ENCODE measurements at places on chromosomes 1 and 21.
A peak's percentile ranks its signal among the peaks of the same experiment; 100 is the strongest.

GRCh38 chr1:17984583-17984982, 123.0 kb upstream of the IGSF21 start:
- no peak for DNase-seq

- DNase-seq: no peak
Observed at GRCh38 chr1:107664982-107665925, 299.7 kb downstream of the VAV3 start.

DNA sequence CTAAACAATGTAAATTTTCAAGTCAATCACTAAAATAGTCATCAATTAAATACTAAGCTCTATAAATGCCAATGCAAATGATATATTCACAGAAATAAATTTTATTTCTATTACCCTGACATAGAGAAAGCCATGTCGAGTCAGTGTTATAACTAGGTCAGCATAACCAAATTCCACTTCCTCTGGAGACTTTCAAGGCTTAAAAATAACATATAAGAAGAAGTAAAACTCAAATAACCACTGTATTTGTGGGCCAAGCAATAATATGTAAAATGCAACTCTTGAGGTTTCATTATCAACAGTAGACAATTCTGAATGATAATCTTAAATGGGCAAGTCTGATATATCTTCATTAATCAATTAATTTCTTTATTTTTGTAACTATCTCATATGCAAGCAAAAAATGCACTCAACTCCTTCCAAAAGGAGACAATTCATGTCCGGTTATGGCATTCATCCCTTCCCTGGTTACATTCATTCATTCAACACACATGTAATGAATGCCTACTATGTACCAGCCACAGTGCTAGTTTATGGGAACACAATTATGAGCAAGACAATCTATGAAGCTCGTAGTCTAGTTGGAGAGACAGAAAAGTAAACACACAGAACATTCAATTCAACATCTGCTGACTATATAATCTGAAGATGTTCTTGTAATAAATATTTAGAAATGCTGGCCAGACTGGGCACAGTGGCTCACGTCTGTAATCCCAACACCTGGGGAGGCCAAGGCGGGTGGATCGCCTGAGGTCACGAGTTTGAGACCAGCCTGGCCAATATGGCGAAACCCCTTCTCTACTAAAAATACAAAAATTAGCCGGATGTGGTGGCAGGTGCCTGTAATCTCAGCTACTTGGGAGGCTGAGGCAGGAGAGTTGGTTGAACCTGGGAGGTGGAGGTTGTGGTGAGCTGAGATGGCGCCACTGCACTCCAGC, 37.1 kb upstream of the CAP1 start:
- DNase-seq: no peak

- DNase-seq: no peak
Observed at GRCh38 chr1:203325026-203325417, 19.7 kb downstream of the BTG2 start.

DNA sequence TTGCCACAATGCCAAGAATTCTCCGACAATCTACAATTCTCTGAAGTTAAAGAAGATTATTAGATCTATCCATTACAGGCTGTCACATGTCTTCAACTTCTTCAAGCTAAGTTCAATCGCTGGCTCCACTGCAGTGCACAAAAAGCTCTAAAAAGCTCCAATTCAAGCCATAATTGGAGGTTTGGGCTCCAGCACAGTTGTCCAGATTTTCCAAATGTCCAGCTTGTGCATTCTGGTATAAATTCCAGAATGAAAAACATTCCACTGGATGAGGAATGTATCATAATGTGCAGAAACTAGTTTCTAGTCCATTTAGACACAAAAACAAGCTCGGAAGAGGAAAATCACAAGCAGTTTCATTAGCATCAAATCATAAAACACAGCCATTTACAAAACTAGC, 138.6 kb downstream of the NRIP1 start:
- no peak for DNase-seq

DNA sequence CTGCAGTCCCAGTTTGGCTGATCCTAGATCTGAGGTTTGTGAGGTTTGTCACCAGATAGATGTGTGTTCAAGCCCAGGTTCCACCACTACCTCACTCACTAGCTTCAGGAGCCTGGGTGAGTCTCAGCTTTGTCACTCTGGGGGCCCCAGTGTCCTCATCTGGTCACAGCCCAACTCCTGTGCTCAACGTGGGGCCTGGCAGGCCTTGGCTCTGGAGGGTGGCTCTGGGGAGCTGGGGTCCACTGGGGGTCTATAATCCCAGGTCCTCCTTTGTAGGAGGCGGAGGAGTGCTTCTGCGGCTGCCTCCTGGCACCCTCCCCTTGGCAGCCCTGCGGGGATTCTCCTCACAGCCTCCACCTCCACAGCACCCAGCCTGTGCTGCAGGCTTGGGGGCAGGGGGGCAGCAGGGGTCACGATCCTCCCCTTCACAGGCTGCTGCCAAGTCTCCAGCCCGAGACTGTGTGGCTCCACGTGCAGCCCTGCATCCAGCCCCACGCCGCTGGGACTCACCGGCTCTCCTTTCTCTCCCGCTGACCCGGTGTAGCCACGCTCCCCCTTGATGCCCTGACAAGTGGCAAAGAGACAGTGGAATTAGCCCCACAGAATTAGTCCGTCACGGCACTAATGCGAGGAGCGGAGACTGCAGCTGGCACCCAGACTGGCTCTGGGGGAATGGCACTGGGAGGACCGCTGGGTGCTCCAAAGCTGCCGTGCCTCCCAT, 22.5 kb upstream of the PEF1 start:
- no peak for DNase-seq

GRCh38 chr1:74767490-74767889, 34.5 kb downstream of the TYW3 start:
- no peak for DNase-seq

DNA sequence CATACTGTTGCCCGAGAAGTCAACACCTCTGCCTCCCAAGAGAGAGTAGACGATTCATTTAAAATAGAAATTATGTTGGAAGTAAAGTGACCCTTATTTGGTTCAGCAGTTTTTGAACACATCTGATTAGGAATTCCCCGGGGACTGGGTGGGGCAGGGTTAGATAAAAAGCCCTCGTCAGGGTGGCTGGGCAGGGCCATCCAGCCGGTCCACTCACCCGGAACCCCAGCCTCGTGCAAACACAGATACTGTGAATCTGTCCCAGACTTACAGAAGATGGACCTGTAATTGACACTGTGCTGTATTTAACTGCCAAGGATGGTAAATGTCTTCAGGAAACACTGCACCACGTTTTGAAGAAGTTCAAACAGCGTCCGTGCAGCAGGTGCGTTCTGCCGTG, 63.7 kb downstream of the PRDM16 start:
- DNase-seq: no peak

DNA sequence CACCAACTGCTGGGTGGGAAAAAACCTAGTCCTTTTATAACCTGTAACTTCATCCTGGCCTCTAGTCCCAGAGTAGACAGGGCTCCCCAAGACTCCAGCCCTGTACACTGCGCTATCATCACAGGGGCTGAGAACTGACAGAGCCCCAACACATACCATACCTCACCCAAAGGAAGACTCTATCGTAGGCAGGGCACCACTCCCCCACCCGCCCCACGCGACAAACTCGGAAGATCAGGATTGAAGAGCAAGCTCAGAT, 15.8 kb downstream of the INPP5B start:
- DNase-seq: no peak

GRCh38 chr1:108814343-108815125, 42.4 kb downstream of the AKNAD1 start:
- DNase-seq: peak; percentile 4

- peak; percentile 16 for DNase-seq
Observed at GRCh38 chr1:72827278-72827677, 544.9 kb upstream of the NEGR1 start.

Measured in fibroblast of skin of left quadriceps (primary cell).